Gastroesophageal sphincter (tissue), 4 donors: ENCODE measurements at places on chromosomes 11 and 22.

GRCh38 chr22:29870574-29870973, 12.4 kb upstream of the MTMR3 start:
- ATAC-seq, result no peak

DNA sequence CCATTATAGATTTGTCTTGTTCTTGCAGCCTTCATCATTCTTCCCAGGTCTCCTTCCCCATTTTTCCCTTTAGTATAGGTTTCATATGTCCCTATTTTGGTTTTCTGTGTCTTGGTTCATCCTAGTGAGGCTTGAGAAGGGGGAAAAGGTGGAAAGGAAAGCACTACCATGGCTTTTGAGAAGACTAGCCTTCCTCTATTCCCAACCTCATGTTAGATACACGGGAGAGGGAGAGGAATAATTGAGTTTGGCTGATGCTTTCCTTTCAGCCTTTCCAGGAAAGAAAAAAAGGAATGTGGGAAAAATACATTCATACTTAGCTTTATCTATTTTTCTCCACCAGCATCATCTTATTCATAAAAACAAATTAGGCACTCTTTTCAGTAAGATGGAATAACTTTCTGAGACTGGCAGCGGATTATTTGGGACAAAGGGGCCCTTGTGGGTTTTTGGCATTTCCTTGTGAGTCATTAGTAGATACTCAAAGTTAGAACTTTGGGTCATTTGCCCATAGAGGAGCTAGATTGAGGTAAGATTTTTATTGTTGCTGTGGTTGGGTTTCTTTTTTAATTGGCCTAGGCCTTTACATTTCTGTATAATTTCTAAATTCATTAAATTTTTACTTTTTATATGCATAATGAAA, 23.8 kb downstream of the CAPRIN1 start:
- ATAC-seq, result no peak

- no peak for ATAC-seq
Observed at GRCh38 chr11:38809521-38809920, 2211.5 kb upstream of the RAG2 start.

GRCh38 chr11:67312187-67313021, 9.1 kb downstream of the SSH3 start:
- ATAC-seq, result no peak

- ATAC-seq, result peak; percentile 80
Observed at GRCh38 chr11:133927690-133928627, 28.8 kb downstream of the IGSF9B start.

- ATAC-seq, result no peak
Observed at GRCh38 chr22:37909766-37910165, 3.7 kb downstream of the MICALL1 start.

GRCh38 chr11:46390331-46391171, 1.0 kb downstream of the CHRM4 start:
- ATAC-seq, result no peak

- ATAC-seq, result no peak
Observed at GRCh38 chr11:114282488-114282887, 13.7 kb upstream of the NNMT start.

DNA sequence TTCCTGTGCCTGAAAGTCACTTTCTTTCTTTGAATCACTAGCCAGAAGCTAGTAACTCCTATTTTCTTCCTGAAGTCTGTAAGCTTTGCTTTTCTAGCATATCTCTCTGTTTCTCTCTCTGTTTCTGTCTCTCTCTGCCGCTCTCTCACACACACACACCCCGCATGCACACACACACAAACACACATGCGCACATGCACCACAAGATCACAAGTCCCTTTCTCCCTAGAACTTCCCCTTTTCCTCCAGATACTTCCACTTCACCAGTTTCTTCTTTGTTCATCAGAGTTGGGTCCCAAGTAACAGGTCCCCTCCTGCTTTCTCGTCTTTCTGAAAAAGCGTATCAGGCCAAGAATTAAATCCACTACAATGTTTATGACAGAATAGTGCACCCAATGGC, 148.5 kb upstream of the HSD17B12 start:
- no peak for ATAC-seq

GRCh38 chr11:64237484-64237951, 3.1 kb downstream of the VEGFB start:
- no peak for ATAC-seq
